ENCODE measurements at places on chromosomes 11 and 22. TPM values are rescaled to one million over a fixed set of nuclear protein-coding genes. Genes with fewer than 3 reads are reported as not detected.

SLC22A8 gene
- under 0.01 TPM for total RNA-seq

MS4A13 gene
- not detected for total RNA-seq

JHY gene
- 1.7 TPM for total RNA-seq

SLC1A2 gene
- 6.2 TPM for total RNA-seq

CARS1 gene
- 116 TPM for total RNA-seq

POTEH gene
- not detected for total RNA-seq

HTATIP2 gene
- 25.2 TPM for total RNA-seq

KCTD14 gene
- total RNA-seq, result 0.62 TPM

DLAT gene
- 46.5 TPM for total RNA-seq

SLC17A6 gene
- total RNA-seq, result not detected

SCGB1D1 gene
- total RNA-seq, result not detected

C11orf97 gene
- not detected for total RNA-seq

GSTT2B gene
- total RNA-seq, result 4.5 TPM

NNMT gene
- 137 TPM for total RNA-seq

C1QTNF5 gene
- total RNA-seq, result 3.5 TPM

GALNT18 gene
- total RNA-seq, result 7.5 TPM

SPON1 gene
- total RNA-seq, result 0.12 TPM

PKNOX2 gene
- total RNA-seq, result 0.37 TPM

APOC3 gene
- not detected for total RNA-seq

SCGB1C1 gene
- not detected for total RNA-seq
